RCC 7860 (cell line): ENCODE measurements at places on chromosomes 7 and 10.

DNA sequence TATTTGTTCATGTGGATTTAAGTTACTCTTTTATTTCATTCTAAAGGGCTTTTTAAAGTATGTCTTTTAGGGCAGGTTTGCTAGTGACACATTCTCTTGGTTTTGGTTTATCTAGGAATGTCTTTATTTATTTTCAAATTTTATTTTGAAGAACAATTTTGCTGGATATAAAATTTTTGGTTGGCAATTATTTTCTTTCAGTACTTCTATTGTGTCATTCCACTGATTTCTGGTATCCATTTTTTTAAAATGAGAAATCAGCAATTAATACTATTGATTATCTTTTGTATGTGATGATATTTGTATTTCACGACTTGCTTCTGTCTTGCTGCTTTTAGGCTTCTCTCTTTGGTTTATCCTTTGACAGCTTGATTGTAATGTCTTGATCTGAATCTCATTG, 756.3 kb downstream of the INHBA start:
- DNase-seq, result no peak

DNA sequence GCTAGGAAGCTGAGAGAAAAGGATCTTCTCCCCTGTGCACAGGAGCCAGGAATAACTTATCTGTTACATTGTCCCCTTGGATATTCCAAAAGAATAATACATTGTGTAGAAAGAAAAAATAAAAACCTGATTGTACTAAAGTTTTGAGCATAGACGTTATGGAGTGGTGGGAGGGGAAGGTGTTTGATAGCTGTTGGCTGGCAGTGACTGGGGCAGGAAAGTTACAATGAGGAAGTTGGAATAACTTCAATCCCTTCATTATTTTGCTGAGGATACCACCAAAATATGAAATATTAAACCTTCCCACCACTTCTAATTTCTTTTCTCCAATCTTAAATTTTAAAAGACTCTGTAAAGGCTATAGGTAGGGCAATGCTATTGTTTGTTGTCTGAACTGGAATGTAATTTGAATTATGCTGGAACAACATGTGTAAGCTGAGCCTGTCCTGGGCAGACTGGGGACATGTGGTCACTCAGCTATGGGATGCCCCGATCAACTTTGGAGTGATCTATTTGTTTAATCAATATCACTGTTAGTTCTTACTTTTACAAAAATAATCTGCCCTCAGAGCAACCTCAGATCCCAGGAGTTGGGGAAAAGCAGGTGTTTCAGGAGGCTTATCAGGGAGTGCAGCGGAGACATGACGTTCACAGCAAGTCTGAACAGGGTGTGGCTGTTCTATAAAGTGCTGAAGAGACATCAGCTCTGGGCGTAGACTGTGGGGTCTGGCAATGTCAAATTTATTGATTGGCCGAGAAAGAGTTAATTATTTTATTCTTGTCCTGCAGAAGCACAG, 20.8 kb downstream of the CYP3A43 start:
- DNase-seq, result no peak

- no peak for DNase-seq
These were observed 92.8 kb downstream of the VIPR2 start for GRCh38 chr7:159051916-159052315.

- DNase-seq, result no peak
These were observed 618.4 kb upstream of the NRP1 start for GRCh38 chr10:33952692-33953360.

DNA sequence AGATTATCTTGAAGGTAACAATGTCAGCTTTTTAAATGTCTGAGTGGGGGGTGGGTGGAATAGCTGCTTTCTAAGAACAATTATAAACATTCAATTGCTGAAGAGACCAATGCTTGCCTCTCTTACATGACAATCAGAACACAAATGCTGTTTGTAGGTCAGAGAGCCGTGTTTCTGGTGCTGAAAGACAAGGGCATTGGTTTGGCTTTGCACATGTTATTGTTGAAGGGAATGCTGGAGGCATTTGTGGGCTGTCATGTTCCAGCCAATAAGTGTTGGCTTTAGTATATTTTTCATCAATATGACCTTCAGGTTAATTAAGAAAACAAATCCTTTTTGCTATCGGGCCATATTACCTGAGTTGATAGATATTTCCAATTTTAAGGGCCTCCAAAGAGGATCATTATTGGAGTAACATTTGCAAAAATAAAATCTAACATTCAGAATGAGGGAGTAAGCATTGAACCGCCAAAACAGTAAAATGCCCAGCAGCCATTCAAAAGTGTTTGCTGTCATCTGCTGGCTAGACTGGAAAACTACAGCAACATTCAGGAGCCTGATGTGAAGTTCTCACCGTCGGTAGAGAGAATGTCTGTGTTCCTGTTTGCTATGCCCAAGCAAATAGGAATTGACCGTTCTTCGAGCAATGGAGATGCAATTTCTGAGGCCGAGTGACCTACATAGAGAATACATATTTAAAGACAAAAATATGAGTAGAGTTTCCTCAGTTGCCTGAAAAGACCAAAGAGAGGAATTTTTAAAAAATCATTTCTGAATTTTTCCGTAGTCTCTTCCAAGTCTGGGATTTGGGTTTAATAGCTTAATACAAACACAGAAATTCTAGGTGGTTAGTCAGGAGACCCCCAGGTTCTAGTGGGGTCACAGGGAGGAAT, 118.9 kb downstream of the APBB1IP start:
- peak; percentile 31 for DNase-seq

- peak; percentile 79 for DNase-seq
These were observed 2.3 kb downstream of the HKDC1 start for GRCh38 chr10:69222157-69223027.

GRCh38 chr7:40316176-40316575, 181.4 kb downstream of the SUGCT start:
- DNase-seq, result no peak

- no peak for DNase-seq
These were observed 17.5 kb downstream of the INPP5A start for GRCh38 chr10:132554991-132555647.

DNA sequence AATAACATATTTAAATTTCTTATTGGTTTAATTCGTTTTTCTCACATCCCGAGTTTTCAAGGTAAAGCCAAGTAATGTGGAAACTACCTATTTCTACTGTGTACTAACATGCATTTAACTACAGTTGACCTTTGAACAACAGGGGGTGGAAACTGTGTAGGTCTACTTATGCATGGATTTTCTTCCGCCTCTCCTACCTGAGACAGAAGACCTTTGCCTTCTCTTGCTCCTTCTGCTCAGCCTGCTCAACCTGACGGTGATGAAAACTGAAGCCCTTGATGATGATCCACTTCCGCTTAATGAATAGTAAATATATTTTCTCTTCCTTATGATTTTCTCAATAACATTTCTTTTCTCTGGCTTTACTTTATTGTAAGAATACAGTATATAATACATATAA, 18.5 kb downstream of the MEOX2 start:
- no peak for DNase-seq

DNA sequence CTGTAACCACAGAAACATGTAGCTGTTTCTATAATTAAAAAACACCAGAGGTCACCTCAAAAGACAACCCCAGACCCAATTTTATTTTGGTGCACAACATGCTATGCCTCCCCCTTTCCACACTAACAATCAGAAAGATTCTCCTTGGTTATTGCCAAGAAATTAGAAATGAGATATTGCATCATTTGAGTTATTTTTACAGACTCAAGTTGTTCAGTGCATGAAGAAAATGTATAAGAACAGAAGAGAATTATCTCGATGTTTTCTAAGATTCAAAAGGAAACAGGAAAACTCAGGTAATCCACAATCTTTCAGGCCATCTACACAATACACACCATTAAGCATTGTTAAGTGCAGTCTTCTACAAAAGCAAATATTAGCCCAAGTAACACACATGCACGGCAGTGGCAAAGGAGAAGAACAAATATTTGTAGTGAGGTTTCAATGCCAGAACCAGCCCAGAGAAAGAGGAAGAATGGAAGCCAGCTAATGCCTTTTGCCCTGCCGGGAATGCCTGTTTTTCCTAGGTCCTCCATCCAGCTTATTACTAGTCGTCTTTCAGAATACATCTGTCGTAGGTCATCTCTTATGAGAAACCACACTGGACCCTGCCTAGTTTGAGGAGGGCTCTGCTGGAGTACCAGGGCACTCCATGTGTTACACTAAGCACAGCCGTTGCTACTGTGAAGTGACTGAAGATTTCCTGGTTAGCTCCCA, 67.6 kb upstream of the C1GALT1 start:
- DNase-seq, result no peak

DNA sequence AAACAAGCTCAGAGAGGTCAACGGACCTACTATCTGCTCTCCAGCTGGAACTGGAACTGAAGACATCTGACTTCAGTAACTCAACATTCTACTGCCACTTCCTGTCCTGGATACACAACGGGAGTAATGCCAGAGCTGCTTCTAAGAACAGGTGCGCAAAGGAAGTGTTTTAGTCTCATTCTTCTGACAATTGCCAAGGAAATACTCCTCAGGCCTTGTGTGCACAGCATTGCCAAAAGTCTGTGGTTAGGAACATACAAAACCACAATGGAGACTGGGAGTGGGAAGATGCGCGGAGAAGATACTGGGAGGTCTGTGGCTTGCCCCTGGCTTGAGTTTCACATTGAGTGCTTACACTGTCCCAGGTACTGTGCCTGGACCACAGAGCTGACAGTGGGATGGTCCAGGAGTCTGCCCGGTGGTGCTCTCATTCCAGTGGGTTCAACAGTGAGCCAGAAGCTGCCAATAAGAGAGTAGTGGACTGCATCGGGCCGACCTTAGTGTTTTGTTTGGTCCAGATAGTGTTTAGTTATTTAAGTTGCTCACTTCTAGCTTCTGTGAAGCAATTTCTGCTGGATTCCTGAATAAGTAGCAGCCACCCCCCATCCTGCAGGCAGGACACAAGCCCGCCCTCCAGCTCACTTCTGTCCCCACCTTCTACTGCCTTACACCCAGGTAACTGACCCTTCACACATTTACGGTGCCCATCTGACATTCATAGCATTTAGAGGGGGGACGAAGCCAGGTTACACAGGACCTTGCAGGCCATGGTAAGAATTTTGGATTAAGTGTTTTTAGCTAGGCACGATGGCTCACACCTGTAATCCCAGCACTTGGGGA, 10.3 kb downstream of the TBL2 start:
- DNase-seq, result no peak

DNA sequence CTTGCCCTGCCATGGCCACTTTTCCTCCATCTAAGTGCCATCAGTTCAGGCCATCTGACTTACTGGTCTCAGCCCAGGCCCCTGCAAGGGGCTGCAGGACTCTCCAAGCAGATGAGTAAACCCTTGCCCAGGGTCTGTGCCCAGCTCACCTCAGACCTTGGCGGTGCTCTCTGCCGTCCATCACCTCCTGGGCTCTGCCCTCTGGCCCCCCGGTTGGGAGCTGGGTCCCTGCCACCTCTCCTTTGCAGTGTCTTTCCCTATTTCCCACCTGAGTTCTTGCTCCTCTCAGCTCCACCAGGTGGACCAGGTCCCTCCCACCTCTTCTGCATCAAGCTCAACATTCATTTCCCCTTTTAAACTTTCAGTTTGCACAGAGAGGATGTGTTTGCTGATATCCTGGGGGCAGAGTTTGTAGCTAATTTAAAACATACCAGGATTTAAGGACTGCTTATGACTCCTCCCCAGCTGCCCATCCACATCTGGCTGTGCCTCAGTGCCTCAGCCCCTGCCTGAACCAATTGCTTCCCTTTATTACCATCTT, 135.5 kb downstream of the SLIT1 start:
- DNase-seq, result no peak

DNA sequence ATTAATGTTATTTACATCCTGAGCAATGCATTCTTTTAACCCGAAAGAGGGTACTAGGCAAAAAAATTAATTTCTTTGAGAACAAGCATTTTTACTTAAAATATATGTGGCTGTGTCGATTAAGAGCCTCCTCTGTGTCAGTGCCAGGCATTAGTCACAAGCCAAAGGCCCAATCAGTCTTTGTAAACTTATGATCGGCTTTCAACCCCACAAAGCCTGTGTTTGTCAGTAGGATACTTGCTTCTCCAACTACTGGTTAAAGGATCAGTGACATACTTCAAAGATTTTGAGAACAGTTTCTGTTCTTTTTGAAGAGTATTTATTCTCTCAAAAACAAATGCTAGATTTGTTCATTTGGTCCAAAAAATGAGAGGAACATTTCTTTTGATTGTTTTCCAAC, 159.3 kb downstream of the NRCAM start:
- DNase-seq, result no peak

DNA sequence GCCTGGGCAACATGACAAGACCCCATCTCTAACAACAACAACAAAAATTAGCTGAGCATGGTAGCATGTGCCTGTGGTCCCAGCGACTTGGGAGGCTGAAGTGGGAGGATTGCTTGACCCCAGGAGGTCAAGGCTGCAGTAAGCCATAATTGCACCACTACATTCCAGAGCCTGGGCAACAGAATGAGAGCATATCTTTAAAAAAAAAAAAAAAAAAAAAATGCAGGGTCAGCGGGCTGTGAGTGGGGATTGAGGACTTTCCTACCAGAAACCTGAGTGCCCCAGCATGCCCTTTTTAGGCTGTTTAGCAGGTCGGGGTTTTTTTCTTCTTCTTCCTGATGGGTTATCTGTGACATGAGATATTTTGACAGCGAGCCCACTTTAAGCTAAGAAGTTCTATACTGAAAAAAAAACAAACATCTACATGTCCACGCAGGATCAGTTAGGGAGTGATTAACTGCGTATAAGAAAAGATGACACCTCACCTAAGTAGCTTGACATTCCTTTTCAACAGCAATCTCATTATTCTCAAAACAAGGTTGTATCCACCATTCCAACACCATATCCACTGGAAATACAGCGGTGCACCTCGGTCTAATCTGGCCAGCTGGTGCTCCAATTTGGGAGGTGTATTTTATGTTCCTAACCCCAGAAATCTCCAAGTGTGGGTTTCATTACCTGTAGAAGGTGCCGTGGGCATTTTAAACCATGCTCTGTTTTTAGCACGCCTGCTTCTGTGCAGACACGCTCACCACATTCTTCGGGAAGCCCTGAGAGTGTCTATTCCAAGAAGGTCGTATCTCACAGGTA, 13.8 kb upstream of the RFC2 start:
- DNase-seq, result peak; percentile 17

DNA sequence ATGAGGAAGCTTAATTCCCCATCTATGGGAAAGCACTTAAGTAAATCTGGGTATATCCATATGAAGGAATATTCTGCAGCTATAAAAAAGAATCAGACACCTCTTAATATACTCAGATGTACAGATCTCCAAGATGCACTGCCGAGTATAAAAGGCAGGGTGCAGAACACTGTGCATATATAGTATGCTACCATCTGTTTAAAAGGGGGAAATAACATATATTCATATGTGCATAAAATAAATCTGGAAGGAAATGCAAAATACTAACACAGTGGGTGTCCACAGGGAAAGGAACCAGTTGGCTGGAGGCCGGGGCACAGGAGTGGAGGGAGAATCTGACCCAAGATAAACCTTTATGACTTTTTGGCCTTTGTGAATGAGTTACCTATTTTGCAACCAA, 201.4 kb downstream of the SFMBT2 start:
- DNase-seq, result no peak

- no peak for DNase-seq
These were observed 54.1 kb downstream of the LAMB1 start for GRCh38 chr7:107948645-107949442.

GRCh38 chr10:95355301-95355700, 64.5 kb upstream of the PDLIM1 start:
- DNase-seq, result no peak
